ENCODE measurements at places on chromosomes 1 and 21.

DNA sequence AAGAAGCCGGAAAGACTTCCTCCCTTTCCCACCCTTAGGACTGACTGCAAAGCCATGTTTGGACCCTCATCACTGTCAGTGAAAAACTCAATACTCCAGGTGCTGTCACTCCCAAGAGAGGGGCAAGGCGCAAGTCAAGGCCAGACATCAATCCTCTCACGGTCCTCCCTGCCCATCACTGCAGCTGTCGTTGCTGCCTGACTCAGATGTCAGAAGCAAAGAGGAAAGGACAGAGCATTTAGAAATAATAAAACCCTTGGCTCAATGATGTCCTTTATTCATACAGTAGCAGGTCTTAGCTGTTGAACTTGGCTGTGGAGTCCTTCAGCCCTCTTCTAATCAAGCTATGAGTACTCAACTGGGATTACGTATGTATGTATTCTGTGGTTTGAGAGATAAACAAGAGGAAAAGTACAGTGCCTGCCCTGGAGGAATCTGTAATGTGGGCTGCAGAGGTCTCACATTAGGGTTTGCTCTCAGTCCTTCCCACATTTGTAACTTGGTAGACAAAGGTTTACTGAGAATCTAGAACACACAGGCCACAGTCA, 13.5 kb downstream of the SUSD4 start:
- no peak for DNase-seq

- DNase-seq = no peak
Measured at GRCh38 chr1:5953386-5953785, 38.8 kb downstream of the NPHP4 start.

- no peak for DNase-seq
Measured at GRCh38 chr1:167879508-167879907, 34.4 kb downstream of the ADCY10 start.

- no peak for DNase-seq
Measured at GRCh38 chr1:177311586-177311985, 140.8 kb downstream of the BRINP2 start.

- DNase-seq = no peak
Measured at GRCh38 chr21:37413553-37414291, 47.1 kb downstream of the DYRK1A start.

DNA sequence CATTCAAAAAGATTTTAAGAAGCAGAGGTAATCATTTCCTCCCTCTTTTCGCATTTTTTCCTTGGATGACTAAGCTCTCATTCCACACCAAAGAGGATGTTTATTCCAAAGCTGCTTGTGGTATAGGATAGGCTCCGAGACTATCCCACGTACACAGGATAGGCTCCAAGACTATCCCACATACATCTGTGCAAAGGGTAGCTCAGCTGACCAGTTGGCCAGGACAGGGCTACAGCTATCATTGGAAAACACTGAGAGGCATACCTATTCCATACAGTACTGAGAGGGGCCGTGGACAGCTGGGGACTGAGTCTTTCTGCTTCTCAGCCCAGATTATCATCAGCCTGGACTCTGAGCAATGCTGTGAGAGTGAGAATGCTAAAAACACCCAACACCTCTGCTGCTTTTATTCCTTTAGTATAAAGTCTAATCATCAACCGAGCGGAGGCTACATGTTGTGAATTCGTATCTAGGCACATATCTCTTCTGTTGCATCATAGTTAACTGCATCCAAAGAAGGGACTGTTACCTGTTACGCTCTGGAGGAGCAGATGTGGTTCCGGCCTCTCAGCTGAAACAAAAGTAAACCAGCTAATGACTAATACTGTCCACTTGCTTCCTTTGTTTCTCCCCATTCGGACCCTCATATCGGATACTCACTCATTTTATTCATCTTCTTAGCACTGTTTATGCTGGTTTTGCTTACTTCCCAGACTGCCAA, 141.0 kb downstream of the TNFSF18 start:
- peak; percentile 96 for DNase-seq

DNA sequence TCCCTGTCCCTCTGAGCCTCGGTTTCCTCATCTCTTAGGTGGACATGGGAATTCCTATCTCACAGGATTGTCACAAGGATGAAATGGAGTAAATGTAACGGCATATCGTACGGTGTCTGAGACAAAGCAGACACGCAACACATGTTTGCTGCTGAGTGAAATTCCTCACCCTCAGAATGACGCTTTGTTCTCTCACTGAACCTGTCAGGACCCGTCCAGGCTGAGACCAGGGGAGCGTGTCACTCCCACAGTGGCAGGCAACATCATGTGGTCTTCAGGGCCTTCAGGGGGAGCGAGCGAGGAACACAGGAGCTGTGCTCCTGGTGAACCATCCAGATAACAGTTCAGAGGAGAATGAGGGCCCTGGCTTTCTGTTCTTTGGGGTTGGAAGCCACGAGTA, 74.2 kb downstream of the TOMM20 start:
- DNase-seq = no peak

GRCh38 chr1:236010443-236010842, 54.4 kb downstream of the NID1 start:
- no peak for DNase-seq

DNA sequence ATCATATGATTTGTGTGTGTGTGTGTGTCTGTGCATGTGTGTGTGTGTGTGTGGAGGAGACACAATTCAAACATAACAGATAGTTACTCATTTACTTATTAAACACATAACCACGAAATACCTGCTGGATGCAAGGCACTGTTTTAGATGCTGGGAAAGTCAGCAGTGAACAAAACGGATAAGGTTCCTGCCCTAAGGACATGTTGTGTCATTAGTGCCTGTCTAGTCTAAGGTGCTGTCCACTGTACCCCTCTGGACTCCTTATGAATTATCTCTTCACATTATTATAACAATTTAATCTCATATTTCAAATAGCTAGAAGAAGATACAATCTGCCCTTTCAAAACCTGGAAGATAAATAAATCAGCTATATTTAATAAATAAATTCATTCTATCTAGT, 162.4 kb downstream of the PLPPR5 start:
- no peak for DNase-seq

DNA sequence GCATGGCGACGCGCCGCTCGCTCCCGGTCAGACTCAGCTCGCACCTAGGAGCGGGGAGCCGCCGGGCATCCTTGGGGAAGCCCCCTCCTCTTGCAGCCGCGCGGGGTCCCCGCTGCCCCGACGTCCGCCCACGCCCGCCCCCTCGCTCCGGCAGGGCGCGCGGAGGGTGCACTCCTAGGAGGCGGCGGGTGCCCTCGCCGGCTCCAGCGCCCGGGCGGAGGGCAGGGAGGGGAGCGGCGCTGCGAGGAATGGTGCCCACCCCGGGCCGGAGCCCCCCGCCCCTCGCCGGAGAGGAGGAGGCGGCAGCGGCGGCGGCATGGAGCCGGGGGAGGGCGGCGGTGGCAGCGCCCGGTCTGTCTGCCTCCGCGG, 488 bp downstream of the FAM78B start:
- no peak for DNase-seq

GRCh38 chr1:234960722-234961455, 167.7 kb downstream of the TOMM20 start:
- DNase-seq = peak; percentile 43

DNA sequence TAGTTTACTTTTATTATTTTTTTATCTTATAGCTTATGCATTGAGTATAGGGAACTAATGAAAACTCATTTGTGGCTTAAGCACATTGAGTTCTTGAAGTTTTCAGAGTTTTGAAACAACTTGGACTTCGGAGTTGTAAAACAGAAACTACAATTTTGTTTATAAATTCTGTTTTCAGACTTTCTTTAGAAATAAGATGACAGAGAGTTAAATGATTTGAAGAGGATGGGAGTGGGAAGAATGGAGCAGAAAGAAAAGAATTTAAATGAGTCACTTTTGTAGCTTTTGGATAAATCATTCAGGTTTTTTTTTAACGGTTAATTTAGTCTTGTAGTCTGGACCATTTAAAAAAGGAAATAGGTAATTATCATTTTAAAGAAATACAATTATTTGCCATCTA, 32.3 kb downstream of the INKA2 start:
- DNase-seq = no peak

- no peak for DNase-seq
Measured at GRCh38 chr1:185271921-185272320, 45.1 kb downstream of the IVNS1ABP start.

- DNase-seq = no peak
Measured at GRCh38 chr1:175319912-175320230, 127.3 kb upstream of the KIAA0040 start.

Measured in fibroblast of skin of back (primary cell).